Transverse colon (tissue), 4 donors: ENCODE measurements at places on chromosomes 7 and 10. TPM values are rescaled to one million over a fixed set of nuclear protein-coding genes. Genes with fewer than 3 reads are reported as not detected.
A peak's percentile ranks its signal among the peaks of the same experiment; 100 is the strongest.

GRCh38 chr10:31315453-31315852, 3.6 kb upstream of the ZEB1 start:
- DNase-seq, result no peak

GRCh38 chr10:7412237-7412927, 1.5 kb upstream of the SFMBT2 start:
- DNase-seq, result peak; percentile 38

GRCh38 chr7:38656968-38657367, 25.8 kb upstream of the AMPH start:
- DNase-seq, result no peak

GRCh38 chr7:49596701-49597491, 176.5 kb upstream of the VWC2 start:
- DNase-seq, result no peak

- DNase-seq, result no peak
Observed at GRCh38 chr10:132006966-132007365, 25.2 kb upstream of the BNIP3 start.

DNA sequence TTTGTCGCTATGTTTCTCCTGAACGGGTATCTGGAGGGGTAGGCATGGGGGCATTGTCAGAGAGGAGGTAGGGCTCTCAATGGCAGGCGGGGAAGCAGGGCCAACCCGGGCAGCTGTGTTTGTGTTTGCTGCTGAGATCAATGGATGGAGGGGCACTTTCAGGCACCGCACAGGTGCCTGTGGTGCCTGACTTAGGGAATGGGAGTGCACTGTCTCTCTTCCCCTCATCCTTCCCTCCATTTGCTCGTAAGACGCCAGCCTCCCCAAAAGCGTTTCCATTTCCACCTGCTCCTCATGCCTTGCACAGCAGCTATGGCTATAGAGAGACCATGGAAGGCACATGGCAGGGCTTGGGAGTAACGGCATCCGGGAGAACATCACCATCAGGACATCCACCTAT, 615.9 kb upstream of the FOXK1 start:
- no peak for DNase-seq

- no peak for DNase-seq
Observed at GRCh38 chr7:156993021-156993924, 17.2 kb downstream of the MNX1 start.

- DNase-seq, result no peak
Observed at GRCh38 chr10:131352765-131353290, 41.3 kb upstream of the TCERG1L start.

DNA sequence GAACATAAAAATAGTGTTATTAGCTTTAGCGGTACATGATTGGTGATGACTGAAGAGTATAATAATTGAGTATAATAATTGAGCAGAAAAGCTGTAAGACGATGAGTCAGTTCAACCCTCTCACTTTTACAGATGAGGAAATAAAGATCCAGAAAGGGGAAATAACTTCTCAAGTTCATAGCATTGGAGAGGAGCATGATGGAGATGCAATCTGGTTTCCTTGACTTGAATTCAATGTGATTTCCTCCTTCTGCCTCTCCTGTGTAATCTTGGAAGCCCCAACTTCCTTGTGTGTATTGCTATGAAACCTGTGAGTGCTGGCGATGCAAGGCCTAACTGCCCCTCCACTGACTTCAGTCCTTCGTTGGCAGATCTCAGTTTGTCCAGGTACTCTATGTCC, 265.1 kb downstream of the LRMDA start:
- no peak for DNase-seq

The TBC1D12 gene
- total RNA-seq, result 27.3 TPM

The ZNF117 gene
- 2.2 TPM for total RNA-seq

The SPDYE1 gene
- total RNA-seq, result not detected
